ENCODE measurements at places on chromosomes 5 and 9. TPM values are rescaled to one million over a fixed set of nuclear protein-coding genes. Genes with fewer than 3 reads are reported as not detected.
A peak's percentile ranks its signal among the peaks of the same experiment; 100 is the strongest.

The SPRY4 gene
- total RNA-seq, result 8.3 TPM

The PCDHGA11 gene
- total RNA-seq, result 1.2 TPM

The SOX30 gene
- 3.1 TPM for total RNA-seq

The LCN2 gene
- total RNA-seq, result not detected

The FBP1 gene
- 1.8 TPM for total RNA-seq

The NMRK1 gene
- 0.67 TPM for total RNA-seq

The TNIP1 gene
- 62.7 TPM for total RNA-seq

The MARVELD2 gene
- total RNA-seq, result 50.3 TPM

The FOXI1 gene
- 0.14 TPM for total RNA-seq

The PCDHB7 gene
- not detected for total RNA-seq

The MAMDC2 gene
- total RNA-seq, result not detected

The CTXN3 gene
- total RNA-seq, result not detected

- no peak for DNase-seq
Observed at GRCh38 chr5:118007262-118007661, 981.1 kb downstream of the DTWD2 start.

DNA sequence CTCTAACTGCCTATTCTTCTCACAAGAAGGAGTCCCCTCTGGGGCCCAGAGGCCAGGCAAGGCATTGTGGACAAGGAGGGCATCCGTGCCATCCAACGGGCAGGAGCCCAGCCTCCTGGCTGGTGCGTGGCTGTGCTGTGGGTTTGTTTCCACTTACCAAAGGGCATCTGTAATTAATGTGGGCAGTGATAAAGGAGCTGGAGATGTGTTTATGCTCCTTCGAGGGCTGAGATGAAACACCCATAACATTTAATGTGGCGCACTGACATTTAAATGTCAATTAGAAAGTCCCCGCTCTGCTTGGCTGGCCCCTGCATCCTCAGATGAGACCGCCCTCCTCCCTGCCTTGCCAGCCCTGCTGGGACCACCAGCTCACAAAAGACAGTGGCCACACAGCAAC, 57.1 kb downstream of the KCNIP1 start:
- no peak for DNase-seq

- DNase-seq, result no peak
Observed at GRCh38 chr5:1055896-1056610, 47.5 kb downstream of the NKD2 start.

- DNase-seq, result peak; percentile 57
Observed at GRCh38 chr9:129436751-129437625, 183.9 kb downstream of the C9orf50 start.

GRCh38 chr5:79990598-79991507, at the start of gene MTX3:
Gene MTX3, minus strand, starts transcription at chr5:79991262. Its CDS starts 24 bp downstream, at chr5:79991238.
- DNase-seq, result peak; percentile 70

GRCh38 chr9:97895695-97896332, 26.5 kb downstream of the TRMO start:
- DNase-seq, result peak; percentile 43

DNA sequence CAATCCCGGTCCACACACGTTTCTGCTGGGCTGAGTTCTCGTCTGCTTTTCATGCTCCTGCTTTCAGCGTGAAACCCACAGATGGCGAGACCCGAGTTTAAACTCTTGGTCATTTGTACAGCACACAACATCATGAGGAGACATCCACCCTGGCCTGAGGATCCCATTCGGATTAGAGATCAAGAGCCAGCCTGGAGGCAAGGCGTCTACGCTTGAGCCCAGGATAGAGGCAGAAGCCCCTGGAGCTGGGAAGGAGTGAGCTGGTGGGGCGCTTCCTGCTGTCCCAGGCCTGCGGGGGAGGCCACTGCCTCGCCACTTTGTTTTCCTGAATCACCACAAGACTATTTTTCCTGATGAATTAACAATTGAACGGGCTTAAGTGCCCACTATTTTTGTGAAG, 281.9 kb upstream of the IRX4 start:
- DNase-seq, result no peak

- no peak for DNase-seq
Observed at GRCh38 chr9:132460240-132460639, 50.2 kb downstream of the CFAP77 start.

GRCh38 chr9:122346478-122347347, 24.1 kb upstream of the PTGS1 start:
- DNase-seq, result no peak

- DNase-seq, result no peak
Observed at GRCh38 chr9:70222354-70222753, 36.4 kb upstream of the SMC5 start.

- no peak for DNase-seq
Observed at GRCh38 chr5:72141440-72142355, 34.4 kb downstream of the MAP1B start.

- DNase-seq, result no peak
Observed at GRCh38 chr9:135989722-135990467, 28.7 kb upstream of the UBAC1 start.

DNA sequence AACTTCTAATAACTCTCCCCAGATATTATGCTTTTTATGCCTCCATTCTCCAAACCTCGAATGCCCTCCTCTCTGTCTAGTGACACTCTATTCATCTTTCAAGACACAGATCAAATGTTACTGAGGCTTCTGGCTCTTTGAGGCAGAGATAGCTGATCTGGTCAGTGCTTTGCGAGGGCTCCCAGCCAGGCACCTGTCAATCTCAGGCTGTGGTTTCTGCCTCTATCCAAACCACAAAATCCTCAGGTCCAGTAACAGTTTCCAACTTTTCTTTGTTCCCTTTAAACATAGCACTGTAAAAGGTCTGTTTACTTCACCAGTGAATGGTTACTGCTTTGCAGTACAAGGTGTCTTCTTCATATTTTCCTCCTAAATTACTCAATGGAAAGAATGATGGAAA, 11.5 kb upstream of the STK32A start:
- DNase-seq, result no peak

- DNase-seq, result peak; percentile 45
Observed at GRCh38 chr9:120579139-120580050, 572 bp downstream of the CDK5RAP2 start.

GRCh38 chr9:88936668-88937067, 54.6 kb upstream of the S1PR3 start:
- no peak for DNase-seq

- no peak for DNase-seq
Observed at GRCh38 chr5:54017580-54017979, 292.8 kb downstream of the ARL15 start.

- no peak for DNase-seq
Observed at GRCh38 chr5:41768692-41769091, 101.5 kb downstream of the OXCT1 start.

DNA sequence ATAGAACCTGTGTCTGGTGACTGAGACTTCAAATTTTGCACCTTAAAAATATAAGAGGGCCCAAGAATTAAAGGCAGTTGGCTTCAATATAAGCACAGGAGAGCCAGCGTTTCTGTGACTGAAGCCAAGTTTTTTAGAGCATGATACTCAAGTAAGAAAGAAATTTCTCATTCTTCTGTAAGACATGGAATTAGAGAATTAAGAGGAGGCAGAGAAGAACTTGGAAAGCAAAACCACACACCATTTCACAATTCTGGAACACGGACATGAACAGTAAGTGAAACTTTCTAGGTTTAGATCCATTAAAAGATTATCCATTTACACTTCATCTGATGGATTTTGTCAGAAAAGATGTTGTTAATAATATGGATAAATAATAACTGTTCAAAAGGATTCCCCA, 8.9 kb upstream of the AGXT2 start:
- DNase-seq, result no peak

- DNase-seq, result no peak
Observed at GRCh38 chr5:53083927-53084326, 25.6 kb downstream of the MOCS2 start.

- no peak for DNase-seq
Observed at GRCh38 chr9:21598749-21599148, 116.6 kb upstream of the IFNE start.

DNA sequence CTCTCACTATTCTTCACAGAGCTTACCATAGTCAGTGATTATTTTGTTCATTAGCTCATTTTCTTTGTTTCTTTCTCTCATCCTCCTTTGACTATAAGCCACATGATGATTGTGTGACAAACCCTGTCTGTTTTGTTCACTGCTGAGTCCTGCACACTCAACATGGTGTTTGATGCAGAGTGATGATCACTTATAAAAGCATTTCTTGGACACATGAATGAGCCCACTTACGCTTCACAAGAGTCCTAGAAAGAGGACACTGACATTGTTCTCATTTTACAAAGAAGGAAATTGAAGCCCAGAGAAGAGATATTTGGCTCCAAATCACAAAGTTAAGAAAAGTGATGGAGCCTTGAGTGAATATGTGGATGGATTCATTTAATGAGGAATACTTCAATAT, 13.4 kb downstream of the ABLIM3 start:
- DNase-seq, result no peak

GRCh38 chr5:78273436-78273835, 21.1 kb downstream of the AP3B1 start:
- DNase-seq, result no peak

DNA sequence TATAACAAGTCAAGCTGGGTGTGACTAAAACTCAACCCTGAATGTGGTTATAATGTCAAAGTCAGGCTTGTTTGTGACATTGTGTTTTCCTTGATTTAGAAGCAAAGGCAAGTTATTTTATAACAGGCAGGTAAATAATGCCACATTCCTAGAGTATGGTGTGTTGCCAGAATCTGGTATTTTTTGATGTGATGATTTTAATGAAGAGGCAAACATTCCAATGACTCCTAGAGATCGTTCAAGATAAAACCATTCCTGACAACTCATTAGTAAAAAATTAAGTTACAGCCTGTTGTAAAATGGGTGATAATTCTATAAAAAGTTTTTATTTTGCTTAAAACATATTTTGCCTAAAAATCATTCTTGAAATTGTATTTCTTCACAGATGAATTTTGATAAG, 60.0 kb downstream of the RAB14 start:
- no peak for DNase-seq
